ENCODE measurements at places on chromosomes 11 and 22.

DNA sequence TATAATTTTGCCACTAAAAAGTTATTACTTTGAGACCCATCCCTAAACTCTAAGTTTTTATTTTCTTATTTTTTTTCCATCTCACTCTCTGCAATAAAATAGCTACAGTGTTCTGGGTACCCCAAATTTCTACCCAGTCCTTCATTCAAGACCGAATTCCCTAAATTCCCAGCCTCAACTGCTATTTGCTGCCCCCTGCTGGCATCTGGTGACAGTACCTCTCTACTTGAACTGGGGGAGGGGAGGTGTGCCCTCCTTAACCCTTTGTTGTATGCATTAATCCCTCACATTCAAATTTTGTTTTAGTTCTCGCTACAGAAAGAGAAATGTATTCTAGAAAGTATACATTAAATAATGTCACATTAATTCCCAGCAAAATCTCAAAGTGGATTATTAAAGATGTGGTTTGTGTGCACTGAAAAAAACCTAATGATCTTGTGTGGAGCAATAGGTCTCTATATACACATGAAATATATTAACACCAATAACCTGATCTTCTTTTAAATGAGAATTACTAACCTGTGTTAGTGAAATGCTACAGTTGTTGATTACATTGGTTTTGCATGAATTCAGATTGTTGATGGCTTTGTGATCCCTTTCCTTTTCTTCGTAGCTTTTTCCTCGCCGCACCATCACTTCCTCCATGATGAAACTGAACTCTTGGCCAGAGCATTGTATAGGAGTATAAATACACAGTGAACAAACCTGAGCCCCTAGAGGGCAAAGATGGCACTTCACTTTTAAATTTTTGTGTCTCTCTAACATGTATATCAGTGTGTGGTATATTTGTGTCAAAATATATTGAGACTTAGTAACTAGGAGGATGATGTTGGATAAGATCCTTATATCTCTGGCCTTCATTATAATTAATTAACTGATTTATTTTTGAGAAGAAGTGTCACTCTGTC is 590.0 kb downstream of the METTL15 start:
- peak; percentile 2 for DNase-seq

GRCh38 chr11:102306817-102307726 is 10.2 kb upstream of the BIRC3 start:
- DNase-seq, result no peak

- peak; percentile 76 for DNase-seq
These were observed 3.3 kb upstream of the GRK2 start for GRCh38 chr11:67262731-67263675.

- no peak for DNase-seq
These were observed at the start of gene OR4S2 for GRCh38 chr11:55648027-55648426. Gene OR4S2 (plus strand): TSS chr11:55648327. CDS start chr11:55650904, 2,577 bp downstream.

DNA sequence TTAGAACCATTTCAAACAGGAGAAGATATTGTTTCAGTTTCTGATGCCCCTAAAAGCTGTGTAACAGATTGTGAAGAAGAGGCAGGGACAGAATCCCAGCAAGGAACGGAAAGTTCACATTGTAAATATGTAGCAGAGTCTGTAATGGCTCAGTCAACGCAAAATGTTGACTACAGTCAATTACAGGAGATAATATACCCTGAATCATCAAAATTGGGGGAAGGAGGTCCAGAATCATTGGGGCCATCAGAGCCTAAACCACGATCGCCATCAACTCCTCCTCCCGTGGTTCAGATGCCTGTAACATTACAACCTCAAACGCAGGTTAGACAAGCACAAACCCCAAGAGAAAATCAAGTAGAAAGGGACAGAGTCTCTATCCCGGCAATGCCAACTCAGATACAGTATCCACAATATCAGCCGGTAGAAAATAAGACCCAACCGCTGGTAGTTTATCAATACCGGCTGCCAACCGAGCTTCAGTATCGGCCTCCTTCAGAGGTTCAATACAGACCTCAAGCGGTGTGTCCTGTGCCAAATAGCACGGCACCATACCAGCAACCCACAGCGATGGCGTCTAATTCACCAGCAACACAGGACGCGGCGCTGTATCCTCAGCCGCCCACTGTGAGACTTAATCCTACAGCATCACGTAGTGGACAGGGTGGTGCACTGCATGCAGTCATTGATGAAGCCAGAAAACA is 40.8 kb downstream of the IGLL1 start:
- peak; percentile 89 for DNase-seq

GRCh38 chr11:78100676-78101472 is 21.2 kb upstream of the NDUFC2 start:
- DNase-seq, result peak; percentile 98

- no peak for DNase-seq
These were observed 11.5 kb downstream of the CBX6 start for GRCh38 chr22:38860283-38861169.

GRCh38 chr11:13140873-13141655 is 131.9 kb downstream of the RASSF10 start:
- no peak for DNase-seq

GRCh38 chr11:78722786-78723185 is 148.1 kb upstream of the NARS2 start:
- no peak for DNase-seq

DNA sequence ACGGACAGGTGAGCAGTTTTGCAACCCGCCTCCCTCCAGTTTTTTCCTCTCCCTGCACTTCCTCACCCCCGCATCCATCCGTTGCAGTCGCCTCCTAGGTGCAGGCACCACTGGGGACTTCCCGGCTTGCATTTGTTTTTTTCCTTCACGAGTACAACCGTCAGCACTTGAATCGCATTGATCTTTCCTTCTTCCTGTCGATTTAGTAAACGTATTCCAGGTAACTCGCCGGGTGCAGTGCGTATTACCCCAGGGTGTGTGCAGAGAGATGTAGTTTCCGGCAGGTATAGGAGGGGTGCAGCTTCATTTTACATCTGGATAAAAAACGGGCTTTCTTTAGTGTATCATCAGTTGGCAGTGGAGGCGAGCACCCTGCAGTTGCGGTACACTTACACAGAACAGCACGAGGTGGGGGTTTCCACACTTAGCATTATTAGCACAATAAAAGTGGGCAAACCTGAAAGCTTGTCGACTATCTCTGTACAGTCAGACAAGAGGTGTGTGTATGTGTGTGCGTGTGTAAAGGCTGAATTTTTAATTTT is at the start of gene SORL1-AS1:
Gene SORL1-AS1 (minus strand): TSS at position 359 of the 542 bp plus-strand sequence.
- peak; percentile 77 for DNase-seq

DNA sequence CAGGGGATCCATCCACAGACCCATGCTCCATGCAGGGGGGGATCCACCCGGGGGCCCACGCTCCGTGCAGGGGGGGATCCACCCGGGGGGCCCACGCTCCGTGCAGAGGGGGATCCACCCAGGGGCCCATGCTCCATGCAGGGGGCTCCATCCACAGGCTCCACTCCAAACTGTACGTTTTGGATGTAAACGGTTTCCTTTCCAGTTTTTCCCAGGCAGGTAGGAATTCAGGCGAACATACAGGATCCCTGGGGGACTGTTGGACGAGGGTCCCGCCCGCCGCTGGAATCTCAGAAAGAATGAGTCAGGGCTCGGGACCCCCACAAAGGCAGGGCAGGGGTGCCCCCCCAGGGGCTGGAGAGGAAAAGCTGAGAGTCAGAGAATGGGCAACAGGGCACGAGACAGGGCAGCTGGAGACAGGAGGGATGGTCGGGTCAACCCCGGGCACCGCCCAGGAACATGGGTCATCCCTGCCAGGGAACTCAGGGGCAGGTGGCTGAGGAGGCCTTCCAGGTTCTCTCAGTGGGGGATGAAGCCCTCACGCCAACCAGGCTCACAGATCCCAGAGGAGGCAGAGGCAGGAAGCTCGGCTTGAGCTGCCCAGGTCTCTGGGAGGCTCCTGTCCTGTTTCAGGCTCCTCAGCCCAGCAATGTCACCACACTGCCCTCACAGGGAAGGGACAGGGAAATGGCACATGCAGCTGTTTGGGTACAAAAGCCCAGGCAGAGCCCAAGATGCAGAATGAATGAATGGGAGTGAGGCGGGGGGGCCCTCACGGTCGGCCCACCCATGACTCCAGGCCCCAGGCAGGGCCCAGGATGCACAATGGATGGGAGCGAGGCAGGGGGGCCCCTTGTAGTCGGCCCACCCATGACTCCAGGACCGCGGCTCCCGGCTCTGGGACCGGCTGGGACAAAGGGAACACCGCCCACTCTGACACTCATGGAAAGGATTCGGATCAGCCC is 200.2 kb downstream of the BRD1 start:
- DNase-seq, result no peak

DNA sequence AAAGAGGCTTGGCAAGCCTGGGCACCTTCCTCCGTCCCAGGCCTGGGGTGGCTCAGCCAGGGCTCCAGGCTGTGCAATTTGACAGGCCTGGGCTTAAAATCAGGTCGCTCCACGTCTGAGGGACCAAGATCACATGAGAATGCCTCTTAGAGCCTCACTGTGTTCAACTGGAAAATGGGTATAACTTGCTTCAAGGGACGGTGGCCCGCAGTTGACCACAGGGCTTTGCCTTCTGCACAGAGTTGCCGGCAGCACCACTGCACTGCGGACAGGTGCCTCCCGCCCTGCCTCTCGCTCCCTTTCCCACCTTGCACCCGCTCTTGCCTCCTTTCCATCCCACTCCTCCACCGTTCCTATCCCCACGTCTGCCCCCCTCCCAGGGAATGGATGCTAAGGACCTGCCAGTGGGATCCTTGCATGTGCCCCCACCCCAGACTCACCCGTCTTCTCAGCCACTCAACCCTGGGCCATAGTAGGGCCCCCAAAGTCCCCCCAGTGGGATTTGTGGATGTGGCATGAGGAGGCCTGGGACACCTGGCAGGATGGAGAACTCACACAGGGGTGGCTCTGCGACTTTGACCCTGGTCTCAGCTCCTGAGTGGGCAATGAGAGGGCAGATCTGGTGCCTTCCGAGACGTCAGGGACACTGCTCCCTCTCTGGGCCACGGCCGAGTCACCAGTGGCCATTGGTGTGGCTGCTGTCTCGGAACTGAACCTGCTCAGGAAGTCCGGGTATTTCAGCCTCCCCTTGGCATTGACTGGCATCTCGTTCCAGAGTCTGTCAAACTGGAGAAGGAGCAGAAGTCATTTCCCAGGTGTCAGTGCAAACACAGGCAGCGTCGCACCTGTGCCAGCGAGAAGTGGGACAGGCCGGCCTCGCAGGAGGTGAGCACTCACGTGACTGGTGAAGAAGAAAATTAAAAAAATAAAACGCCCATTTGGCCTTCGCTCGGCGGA is 128.0 kb downstream of the MPPED1 start:
- DNase-seq, result no peak

GRCh38 chr22:30324014-30324730 is 2.6 kb downstream of the TBC1D10A start:
- DNase-seq, result no peak

- DNase-seq, result no peak
These were observed 316.4 kb downstream of the NTM start for GRCh38 chr11:131686836-131687235.

DNA sequence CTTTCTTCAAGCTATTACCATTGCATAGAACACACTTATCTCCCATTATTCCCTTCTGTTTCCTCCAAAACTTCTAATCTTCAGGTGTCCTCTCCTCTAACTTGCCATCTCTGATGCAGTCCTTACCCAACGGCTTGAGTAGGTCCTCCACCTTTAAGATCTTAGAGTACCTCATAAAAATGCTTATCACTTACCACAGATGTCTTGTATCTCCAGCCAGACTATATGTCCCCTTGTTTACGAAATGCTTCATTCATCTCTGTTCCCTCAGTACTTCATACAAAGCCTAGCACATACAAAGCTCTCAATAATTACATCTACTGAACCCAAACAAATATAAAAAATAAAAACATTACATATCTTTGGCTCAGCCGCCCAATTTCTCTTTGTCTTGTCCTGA is 49.2 kb downstream of the PAK1 start:
- DNase-seq, result no peak

DNA sequence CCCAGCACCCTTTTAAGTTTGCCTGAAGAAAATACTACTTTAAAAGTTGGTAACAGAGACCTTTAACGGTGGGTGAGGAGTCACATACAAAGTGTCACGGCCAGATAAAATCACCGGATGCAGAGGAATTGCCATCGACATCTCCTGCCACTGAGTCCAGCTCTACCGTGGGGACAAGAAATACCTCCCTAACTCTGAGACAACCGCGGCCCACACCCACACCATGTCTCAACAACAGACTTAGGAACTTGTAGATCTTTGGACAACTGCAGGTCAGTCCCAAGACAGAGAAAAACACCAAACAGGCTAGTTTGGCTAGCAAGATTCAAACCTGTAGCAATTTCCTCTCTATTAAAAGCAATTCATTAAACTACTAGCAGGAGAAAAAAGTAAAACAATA is 669 bp downstream of the ETS1 start:
- DNase-seq, result no peak

GRCh38 chr22:33866511-33866910 is 53.8 kb downstream of the LARGE1 start:
- no peak for DNase-seq

- no peak for DNase-seq
These were observed 9.0 kb upstream of the CCT8L2 start for GRCh38 chr22:16601437-16602223.

- no peak for DNase-seq
These were observed 73.6 kb upstream of the GDPD4 start for GRCh38 chr11:77375107-77375506.

- no peak for DNase-seq
These were observed 275.2 kb upstream of the KIRREL3 start for GRCh38 chr11:127275774-127276173.

DNA sequence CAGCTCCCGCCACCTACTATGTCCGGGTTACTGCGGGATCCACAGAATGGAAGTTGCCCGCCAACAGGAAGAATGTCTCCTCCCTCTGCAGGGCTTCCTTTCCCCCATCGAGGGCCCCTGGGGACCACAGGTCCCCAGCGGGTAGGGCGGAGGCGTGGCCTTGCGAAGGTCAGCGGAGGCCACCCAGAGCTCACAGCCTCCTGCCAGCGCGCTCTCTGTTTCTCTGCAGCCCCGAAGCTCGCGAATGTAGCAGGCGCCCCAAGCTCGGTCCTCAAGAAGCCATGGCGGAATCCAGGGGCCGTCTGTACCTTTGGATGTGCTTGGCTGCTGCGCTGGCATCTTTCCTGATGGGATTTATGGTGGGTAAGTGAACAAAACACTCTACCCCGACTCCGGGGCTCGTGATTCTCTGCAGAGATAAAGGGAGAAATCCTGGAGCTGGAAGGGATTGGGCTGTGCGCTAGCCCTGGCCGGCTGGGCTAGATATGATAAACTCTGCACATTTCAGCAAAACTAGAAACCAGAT is at the start of gene NAALAD2:
Gene NAALAD2 (plus strand): TSS at position 186 of the 526 bp plus-strand sequence. CDS start 96 bp downstream, at position 282.
- DNase-seq, result no peak

Measured in NCI-H1092 treated with DMSO at 0.1 percent for 48 hours (cell line).